Activated naive CD4-positive, alpha-beta T cell treated with anti-CD3 and anti-CD28 coated beads, Interleukin-2, amount 10 ng/mL, durations not matched to agents 7 days and 5 days (primary cell): ENCODE measurements at places on chromosomes 16 and 17.

- no peak for DNase-seq
Observed at GRCh38 chr16:7182510-7183109, 150.0 kb upstream of the RBFOX1 start.

DNA sequence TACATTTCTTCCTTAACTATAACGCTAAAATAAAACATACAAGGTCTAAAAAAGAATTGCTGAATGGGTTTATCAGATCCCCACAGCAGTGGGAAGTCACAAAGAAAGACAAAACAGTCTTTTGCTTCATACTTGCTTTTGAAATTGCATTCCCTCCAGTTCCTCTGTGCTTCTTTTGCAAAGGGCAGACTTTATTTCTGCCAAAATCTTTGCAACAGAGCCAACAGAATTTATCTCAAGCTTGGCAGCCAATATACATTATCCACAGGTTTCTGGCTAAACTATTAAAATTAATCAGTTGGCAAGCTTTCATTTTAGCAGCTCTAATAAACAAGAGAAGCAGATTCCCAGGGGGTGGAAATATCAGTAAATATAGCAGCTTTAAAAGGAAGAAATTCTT, 378.9 kb upstream of the CA10 start:
- no peak for DNase-seq

DNA sequence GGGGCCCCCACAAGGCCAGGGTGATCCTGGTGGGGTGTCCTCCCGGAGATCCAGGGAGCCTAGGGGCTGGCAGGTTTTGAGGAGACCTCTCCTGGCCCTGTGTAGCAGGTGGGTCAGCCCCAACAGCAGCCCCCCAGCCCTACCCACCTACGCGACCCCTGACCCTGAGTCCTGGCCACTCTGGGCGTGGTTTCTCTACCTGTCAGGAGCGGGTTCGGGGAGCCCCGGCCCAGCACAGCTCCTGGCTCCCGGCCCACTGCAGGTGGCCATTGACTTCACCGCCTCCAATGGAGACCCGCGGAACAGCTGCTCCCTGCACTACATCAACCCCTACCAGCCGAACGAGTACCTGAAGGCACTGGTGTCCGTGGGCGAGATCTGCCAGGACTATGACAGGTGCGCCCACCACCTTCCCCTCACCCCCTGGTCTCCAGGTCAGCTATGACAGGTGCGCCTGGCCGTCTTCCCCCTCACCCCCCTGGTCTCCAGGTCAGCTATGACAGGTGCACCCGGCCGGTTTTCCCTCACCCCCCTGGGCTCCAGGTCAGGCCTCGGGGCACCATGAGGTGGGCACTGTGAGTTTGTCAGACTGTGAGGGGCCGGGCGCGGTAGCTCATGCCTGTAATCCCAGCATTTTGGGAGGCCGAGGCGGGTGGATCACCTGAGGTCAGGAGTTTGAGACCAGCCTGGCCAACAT, 13.0 kb downstream of the CPNE7 start:
- no peak for DNase-seq

DNA sequence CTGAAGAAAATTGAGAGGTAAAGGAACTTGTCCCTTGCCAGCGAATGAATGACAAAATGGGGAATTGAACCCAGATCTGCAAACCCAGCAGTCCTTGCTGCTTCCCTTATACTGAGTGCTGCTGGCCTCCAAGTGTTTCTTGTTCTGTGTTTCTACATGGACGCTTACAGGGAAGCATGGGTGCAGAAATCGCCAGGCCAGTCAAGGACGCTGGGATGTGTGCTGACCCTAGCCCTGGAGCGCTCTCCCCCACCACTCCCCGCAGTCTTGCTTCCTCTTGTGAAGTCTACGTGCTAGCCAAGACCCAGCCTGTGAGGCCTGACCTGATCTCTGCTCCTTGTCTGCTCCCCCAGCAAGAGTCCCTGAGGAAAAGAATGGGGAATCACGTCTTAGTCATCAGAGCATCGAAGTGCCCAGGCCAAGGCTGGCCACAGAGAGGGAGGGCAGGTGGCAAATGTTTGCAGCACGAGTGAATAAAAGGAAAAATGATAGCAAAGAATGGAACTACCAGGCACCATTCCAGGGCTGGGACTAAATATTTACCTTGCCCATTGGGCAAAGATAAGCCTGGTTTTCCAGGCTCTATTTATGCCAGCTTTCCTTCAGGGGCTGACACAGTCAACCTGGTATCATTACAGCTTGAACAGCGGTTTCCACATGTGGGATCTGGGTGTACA, 17.4 kb downstream of the CA4 start:
- DNase-seq = no peak

GRCh38 chr17:53950207-53950857, 127.6 kb downstream of the KIF2B start:
- DNase-seq = no peak
